ENCODE measurements at places on chromosomes 7 and 10.

DNA sequence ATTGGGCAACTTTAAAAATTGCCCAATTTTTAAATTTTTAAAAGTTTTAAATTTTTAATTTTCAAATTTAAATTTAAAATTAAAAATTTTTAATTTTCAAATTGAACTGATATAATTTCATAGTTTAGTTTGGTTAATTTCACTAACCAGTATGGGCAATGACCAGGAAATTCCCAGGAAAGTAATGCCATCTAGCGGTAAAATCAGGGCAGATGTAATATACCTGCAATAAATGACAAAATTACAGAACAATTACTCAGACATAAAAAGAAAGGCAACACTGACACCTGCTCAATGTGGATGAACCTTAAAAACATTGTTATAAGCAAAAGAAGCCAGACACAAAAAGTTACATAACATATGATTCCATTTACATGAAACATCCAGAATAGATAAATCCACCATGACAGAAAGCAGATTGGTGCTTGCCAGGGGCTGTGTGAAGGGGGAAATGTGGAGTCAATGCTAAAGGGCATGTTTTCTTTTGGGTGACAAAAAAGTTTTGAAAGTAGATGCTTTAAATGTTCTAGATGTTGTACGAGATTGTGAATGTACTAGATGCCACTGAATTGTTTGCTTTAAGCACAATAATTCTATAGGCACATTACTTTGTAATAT lies 28.6 kb upstream of the SLC16A12 start:
- peak; percentile 55 for DNase-seq

DNA sequence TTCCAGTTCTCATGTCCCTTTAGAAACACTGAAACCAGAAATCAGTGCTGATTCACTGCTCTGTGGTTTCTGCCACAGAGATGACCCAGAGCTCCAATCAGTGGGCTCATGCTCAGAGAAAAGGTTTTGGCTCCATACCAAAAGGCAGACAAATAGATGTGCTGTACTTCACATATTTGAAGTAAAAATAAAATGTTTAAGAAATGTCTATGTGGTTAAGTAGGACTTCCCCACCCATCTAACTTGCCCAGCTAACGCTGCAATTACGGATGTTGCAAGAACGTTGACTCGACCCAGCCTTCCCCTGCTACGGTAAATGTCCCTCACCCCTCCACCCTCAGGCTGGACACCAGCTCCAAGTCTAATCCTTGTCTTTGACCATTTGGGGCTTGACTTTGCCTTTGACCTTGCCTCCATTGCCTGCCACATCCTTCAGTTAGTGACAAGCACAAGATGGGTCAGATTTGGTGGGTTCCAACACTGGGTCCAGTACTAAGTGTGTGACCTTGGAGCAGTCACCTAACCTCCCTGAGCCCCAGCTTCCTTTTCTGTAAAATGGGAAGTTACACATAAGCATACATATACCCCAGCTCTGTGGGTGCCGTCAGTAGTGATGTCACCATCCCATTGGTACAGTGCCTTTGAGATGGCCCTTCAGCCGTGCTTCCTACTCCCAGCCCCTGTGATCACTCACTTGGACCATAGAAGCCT lies 95.8 kb downstream of the CHST15 start:
- DNase-seq: peak; percentile 98

DNA sequence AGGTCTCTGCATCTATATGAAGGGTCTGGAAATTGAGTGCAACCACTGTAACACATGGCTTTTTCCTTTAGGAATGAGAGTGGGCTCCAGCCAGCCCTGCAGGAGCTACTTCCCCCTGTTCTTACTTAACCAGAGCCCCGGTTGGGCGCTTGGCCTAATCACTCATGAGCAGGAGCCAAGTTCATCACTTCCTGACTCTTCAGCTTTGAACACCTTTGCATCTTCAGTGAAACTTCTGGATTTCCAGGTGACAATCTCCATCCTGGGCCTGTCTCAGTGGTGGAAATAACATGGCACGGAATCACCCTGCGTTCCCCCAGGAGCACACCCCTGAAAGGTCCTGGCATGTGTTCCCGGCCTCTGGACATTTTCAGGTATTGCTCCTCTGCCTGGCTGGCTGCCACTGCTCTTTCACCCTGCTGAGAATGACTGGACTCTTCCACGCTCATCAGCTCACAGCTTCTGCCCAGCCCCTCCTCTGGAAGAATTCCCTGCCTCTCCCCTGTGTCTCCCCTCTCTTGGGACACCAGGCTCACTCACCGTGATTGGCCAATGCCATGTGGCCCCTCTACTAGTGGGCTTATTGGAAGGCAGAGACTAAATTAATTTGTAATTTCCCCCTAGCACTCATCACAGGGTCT lies 229.1 kb upstream of the GRB10 start:
- no peak for DNase-seq

DNA sequence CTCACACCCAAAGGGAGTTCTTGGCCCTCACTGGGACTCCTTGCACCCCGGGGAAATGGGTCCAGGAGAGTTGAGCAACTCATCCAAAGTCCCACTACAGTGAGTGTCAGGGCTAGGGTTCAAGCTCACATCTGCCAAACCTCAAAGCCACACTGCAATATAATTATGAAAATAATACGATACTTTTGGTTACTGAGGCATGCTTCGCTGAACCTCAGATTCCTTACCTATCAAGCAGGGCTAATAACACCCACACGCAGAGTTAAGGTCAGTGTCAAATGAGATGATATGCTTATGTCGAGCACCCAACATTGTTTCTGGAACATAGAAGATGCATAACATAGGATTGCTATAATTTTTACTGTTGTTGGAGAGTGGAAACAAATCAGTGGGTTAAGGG lies 58.2 kb downstream of the BPGM start:
- DNase-seq: no peak

DNA sequence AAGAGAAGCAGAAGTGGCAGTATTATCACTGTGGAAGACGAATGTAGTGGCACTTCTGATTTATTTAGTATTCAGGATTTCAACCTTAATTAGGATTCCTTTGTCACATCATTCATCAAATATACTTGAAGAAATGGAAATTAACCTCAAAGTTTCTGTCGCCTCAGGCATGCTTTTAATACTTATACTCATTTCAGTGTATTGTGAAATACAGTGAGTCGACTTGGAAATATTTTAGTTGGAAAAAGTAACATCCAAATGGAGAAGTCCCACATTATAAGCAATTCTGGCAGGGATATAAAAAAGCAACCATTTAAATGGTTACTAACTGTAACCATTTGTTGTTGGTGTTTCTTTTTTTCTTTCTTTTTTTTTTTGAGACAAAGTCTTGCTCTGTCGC lies 648.8 kb downstream of the ARL4A start:
- DNase-seq: peak; percentile 21

- DNase-seq: no peak
These were observed 7.1 kb downstream of the UCMA start for GRCh38 chr10:13227031-13227430.

DNA sequence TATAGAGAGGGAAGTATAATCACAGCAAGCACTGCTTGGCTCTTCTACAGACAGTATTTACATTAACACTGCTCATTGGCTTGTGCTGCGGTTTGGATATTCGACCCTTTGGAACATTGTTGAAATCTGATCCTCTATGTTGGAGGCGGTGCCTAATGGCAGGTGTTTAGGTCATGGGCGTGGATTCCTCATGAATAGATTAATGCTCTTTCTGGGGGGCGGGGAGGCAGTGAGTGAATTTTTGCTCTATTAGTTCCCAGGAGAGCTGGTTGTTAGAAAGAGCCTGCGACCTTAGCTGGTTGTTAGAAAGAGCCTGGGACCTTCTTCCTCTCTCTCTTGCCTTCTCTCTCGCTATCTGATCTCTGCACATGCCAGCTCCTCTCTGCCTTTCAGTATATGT lies 77.3 kb upstream of the SVIL start:
- peak; percentile 64 for DNase-seq

DNA sequence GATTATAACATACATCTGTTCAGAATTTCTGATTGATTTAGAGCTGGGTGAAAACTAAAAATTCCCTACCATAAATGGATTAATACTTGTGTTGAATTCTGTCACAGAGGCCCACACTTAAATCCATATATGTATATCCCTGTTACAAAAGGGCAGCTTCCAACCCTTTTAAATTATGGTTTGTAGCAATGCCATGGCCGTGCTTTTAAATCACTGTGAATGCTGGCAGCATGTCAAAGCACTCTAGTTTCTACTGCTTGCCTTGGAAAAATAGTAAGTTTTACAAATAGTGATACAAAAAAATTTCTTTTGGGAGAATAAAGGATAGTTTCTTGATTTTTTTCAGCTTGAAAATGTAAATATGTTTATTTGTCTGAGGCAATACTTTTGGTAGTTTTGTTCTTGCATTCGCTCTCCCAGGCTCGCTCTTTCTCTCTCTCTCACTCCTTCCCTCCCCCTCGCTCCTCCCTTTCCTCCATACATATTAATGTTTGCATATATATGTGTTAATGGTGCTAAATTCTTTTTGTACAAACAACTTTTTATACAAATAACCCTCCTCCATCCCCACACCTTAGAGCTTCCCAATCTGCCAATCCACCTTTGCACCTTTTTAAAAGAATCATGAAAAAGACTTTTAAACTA lies 29.8 kb downstream of the TES start:
- DNase-seq: no peak

DNA sequence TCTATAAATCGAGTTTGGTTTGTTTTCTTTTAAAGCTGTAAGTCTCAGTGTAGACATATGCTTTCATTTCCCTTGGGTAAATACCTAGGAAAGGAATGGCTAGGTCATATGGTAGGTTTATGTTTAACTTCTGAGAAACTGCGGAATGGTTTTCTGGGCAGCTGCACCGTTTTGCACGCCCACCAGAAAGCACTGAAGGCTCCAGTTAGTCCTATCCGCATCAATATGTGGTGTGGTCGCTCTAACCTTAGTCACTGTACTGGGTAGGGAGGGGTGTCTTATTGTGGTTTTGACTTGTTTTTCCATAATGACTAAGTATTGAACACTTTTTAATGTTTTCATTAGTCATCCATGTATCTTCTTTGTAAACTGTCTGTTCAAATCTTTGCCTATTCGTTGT lies 279.5 kb upstream of the AKR1E2 start:
- peak; percentile 66 for DNase-seq

- DNase-seq: no peak
These were observed 30.0 kb upstream of the SGMS1 start for GRCh38 chr10:50653758-50654157.

Measured in iris pigment epithelial cell (primary cell).